ENCODE measurements at places on chromosomes 7 and 10.

- no peak for DNase-seq
Observed at GRCh38 chr7:44547536-44548231, 6.6 kb upstream of the NPC1L1 start.

GRCh38 chr10:98269435-98269912 is 1.5 kb upstream of the LOXL4 start:
- no peak for DNase-seq

DNA sequence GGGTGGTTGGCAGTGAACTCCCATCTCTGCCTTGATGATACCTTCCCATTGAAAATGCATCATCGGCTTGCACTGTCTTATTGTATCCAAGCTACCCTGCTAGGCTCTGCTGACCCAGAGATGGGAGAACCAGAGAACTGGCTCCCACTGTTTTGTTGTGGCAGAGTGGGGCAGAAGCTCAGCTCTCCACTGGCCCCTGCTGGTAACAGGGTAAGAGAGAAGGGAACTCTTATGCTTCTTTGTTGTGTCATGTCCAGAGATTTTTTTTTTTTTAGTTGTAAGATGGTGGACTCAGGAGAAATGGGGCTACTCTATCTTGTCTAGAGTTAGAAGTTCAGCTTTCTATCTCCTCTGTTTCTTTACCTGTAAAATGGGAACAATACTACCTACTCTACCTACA is 100.5 kb upstream of the SDK1 start:
- DNase-seq = no peak

DNA sequence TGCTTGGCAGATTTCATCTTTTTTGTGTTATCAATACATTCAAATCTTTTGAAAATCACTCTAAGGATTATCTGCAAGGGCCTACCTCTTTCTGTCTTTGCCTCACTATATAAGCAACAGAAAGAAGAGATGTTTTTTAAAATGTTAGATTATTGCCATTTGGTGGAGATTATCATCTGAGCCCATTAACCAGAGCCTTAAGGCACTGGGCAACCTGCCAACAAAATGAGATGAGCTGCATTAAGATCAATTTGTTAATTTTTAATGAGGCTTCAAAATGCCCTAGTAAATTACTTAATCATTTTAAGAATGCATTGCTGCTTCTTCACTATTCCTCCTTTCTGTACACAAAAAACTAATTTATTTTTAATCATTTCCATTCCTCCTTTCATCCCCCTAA is 314.1 kb downstream of the SNX13 start:
- no peak for DNase-seq

GRCh38 chr7:2162959-2163358 is 69.8 kb downstream of the MAD1L1 start:
- no peak for DNase-seq

GRCh38 chr7:57404343-57404966 is 45.5 kb upstream of the ZNF716 start:
- DNase-seq = no peak

- DNase-seq = no peak
Observed at GRCh38 chr10:17113889-17114540, 15.6 kb downstream of the CUBN start.

DNA sequence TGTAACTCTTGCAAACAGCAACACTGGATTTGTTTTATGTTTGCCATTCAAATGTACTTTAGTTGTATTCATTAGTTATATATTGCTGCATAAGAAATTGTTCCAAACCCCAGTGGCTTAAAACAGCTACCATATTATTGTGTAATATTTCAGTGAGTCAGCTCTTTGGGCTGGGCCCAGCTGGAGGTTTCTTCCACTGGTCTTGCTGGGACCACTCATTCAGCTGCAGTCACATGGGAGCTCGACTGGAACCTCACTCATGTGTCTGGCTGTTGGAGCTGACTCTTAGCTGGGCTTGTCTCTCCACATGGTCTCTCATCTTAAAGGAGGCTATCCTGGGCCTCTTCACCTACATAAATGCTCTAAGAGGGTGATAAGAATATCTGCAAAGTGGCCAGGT is 23.2 kb upstream of the PIP4K2A start:
- no peak for DNase-seq

GRCh38 chr7:105218215-105218614 is 170.5 kb downstream of the SRPK2 start:
- DNase-seq = no peak

DNA sequence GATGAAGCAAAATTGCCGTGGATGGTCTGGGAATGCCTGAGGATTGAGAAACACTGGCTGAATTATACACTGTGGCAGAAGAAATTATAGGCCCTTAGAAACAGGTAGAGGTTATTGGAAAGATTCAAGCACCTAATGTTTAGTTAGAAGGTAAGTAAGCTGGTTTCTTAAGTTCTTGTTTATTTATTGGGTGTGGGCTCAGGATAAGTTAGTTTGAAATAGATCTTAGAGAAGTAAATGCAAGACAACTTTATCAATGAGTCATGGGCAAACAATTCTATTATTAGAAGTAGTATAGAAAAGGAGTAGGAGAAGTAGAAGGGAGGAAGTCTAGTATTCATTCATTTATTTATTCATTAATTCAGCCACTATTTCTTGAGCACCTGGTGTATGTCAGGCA is 96.5 kb downstream of the KAT6B start:
- no peak for DNase-seq

GRCh38 chr7:143974459-143974858 is 19.8 kb downstream of the OR2F1 start:
- no peak for DNase-seq

DNA sequence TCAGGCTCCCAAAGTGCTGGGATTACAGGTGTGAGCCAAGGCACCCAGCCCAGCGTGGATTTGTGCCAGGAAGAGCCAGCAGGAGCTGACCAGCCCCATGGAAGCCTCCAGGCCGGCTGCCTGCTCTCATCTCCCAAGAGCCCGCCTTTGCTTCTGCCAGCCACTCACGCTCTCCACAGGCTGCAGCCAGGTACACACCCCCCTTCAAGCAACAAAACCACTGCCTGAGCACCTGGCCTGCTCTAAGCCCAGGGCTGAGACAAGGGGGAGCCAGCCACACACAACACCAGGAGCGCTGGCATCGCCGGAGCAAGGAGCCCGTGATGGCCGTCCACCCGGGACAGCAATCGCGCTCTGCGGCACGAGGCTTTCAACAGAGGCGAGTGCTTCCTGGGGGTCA is 34.5 kb downstream of the MAD1L1 start:
- DNase-seq = no peak

DNA sequence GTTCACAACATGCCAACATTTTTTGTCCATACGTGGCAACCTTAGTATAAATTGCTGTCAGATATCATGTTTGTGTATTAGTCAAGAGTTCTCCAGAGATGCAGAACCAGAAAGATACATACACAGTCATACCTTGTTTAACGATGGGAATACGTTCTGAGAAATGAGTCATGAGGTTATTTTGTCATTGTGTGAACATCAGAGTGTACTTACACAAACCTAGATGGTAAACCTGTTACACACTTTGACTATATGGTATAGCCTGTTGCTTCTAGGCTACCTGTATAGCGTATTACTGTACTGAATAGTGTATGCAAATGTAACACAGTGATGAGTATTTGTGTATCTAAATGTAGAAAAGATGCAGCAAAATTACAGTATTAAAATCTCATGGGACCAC is 22.3 kb downstream of the ZNF518A start:
- DNase-seq = no peak

- DNase-seq = no peak
Observed at GRCh38 chr10:33434933-33435332, 100.5 kb upstream of the NRP1 start.

DNA sequence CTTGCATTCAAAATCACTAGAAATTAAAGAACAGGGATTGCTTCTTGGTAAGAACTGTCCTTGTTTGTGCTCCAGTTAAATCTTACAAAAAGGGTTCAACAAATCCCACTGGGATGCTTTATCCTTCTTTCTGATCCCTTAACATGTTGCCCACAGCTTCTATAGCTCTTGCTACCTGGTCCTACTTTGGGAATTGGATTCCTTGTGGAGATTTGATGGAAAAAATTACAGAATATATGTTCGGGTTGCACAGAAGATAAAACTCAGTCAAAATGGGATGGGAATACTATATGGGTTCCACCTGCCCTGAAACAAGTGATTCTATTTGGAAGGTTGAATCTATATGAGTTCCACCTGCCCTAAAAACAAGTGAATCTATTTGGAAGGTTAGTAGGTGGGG is at the start of gene OR2A25:
Gene OR2A25 (plus strand): TSS at position 301 of the 400 bp plus-strand sequence. CDS start 4,409 bp downstream, outside the sequence.
- no peak for DNase-seq

DNA sequence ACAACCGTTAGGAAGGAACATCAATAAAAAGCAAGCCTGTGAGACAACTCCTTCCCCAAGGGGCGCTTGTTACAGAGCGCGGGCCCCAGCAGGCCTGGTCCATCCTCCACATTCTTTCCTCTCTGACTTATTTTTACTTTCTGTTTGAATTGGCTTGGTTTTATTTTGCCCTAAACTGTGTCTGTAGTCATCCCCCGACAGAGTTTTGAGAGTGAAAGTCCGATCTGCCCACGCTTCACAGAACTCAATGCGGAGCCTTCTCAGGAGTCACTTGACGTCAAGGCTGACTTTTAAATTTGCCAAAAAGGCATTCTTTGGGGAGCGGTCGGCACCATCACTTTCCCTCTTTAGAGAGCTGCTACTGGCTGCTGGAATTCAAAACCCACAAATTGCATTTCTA is 150.1 kb upstream of the KLF6 start:
- peak; percentile 49 for DNase-seq

Measured in stimulated activated CD8-positive, alpha-beta memory T cell treated with anti-CD3 and anti-CD28 coated beads, Interleukin-7, amount 100 ng/mL, for 24 hours (primary cell).